Thyroid gland (tissue), 4 donors: ENCODE measurements at places on chromosomes 7 and 10. TPM values are rescaled to one million over a fixed set of nuclear protein-coding genes. Genes with fewer than 3 reads are reported as not detected.

DNA sequence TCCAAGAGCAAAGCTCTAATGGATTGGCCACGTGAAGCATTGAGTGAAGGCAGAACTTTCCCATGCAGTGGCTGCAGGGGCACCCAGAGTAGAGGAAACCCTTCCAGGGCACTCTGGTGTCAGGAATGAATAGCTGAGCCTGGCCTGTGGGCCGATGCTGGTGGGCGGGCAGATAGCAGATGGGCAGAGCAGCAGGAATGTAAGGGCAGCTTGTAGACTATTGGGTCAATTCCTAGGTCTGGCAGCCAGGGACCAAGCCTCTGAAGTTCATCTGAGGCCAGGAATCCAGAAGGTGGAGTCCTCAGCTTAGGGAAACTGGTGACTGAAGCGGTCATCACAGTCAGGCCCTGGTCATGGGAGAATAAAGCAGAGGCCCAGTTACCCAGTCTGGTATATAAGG, 115.4 kb downstream of the TMEM178B start:
- H3K4me3 ChIP-seq = no peak overlapping the region
- H3K4me1 ChIP-seq = peaks cover 4% of the 10 kb centered on the region
- DNase-seq = no peak
- H3K27ac ChIP-seq = no peak overlapping the region
- no peaks in the 10 kb centered on the region for H3K36me3 ChIP-seq

RELN gene
- 21.7 TPM for total RNA-seq

DNA sequence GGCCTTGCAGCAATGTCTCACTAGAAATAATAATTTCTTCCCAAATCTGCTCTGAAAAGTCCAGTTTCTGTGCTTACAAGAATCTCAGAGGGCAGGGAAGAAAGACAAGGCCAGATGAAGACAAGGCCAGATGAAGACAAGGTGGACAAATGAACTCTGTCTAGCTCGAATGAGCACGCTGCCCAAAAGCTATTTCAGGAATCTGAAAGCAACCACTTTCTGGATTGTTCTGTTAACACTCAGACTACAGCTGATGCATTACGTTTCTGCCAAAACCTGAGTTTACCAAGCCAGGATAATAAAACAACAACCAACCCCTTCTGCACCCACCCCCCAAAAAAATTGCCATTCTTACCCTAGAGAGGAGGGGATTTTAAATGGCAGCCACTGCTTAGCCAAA, 1073.6 kb downstream of the SORCS3 start:
- no peak overlapping the region for H3K4me3 ChIP-seq
- no peak for DNase-seq
- H3K4me1 ChIP-seq = no peaks in the 10 kb centered on the region
- no peaks in the 10 kb centered on the region for H3K36me3 ChIP-seq

LIPK gene
- total RNA-seq = not detected

GRCh38 chr10:104690959-104691358, 49.9 kb downstream of the SORCS3 start:
- H3K4me3 ChIP-seq = no peak overlapping the region
- no peak for DNase-seq
- no peaks in the 10 kb centered on the region for H3K27me3 ChIP-seq

DNA sequence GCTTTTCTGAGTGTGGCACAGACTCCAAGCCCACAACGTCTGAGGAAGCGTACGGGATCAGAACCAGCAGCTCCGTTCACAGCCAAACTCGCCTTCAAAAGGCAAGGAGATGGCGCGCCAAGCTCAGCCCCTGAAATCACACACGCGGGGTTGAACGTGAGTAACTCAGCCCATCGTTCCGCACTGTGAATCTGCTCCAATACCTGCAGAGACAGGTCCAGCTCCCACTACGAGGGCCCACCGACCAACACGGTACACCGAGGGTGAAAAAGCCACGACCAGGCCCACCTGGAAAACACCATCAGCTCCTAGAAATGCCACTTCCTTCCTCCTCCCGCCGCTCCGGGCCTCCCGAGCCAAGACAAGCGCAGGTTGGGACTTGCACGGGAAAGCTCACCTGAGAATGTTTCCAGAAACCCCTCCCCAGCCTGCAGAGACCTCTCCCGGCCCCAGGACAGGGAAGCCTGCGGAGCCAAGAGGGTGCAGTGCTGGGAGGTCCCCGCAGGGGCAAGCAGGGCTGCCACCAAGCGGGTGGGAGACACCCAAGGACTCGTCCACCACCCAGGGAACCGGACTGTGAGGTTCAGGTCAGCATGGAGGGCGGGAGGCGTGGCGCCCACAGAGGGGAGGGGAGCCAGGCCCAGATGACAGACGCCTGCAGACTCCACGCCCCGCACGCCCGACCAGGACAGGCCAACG, 93.9 kb upstream of the PDGFA start:
- H3K27me3 ChIP-seq = no peaks in the 10 kb centered on the region
- no peaks in the 10 kb centered on the region for H3K4me1 ChIP-seq
- H3K36me3 ChIP-seq = no peaks in the 10 kb centered on the region
- no peak overlapping the region for H3K4me3 ChIP-seq

DNA sequence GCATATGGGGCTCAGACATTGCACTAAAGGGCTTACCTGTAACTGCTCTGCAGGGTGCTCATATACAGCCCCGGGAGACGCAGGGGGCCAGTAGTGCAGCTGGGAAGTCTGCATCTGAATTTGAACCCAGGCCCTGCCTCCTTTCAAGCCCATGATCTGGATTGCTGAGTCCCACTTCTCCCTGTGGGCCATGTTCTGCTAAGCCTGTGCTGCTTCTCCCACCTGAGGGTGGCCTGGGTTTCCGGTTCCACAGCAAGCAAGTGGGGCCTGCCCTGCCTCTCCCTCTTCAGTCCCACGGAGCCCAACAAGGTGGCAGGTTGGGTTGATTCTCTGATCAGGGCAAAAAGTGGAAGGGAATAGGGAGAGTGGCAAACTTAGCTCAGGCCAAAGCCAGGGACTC, 56.6 kb upstream of the GDF10 start:
- no peaks in the 10 kb centered on the region for H3K27me3 ChIP-seq
- no peak for DNase-seq
- no peak overlapping the region for H3K27ac ChIP-seq
- H3K4me3 ChIP-seq = no peak overlapping the region
- no peaks in the 10 kb centered on the region for H3K4me1 ChIP-seq
- H3K36me3 ChIP-seq = no peaks in the 10 kb centered on the region

DNA sequence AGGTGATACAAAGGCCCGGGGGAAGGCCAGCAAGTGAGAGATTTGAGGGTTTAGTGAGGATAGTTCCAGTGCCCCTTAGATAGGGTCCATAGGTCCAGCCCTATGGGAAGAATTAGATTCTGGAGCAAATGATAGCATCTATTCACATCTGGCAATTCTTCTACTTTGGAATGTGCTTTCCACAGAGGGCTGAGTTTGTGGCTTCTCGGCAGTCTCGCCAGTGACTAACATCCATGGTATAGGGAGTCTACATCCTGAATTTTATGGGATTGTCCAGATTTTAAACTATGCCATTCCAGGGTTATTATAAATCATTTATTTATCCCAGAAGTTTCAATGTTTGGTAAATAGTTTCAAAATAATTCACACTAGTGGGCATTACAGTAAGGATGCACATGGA, 207.3 kb upstream of the ADO start:
- no peaks in the 10 kb centered on the region for H3K27me3 ChIP-seq
- H3K36me3 ChIP-seq = no peaks in the 10 kb centered on the region
- H3K4me3 ChIP-seq = no peak overlapping the region

- H3K27me3 ChIP-seq = peaks cover 54% of the 10 kb centered on the region
- H3K36me3 ChIP-seq = no peaks in the 10 kb centered on the region
- H3K4me3 ChIP-seq = no peak overlapping the region
- no peak for DNase-seq
- no peak overlapping the region for H3K27ac ChIP-seq
- peaks cover 5% of the 10 kb centered on the region for H3K4me1 ChIP-seq
Measured at GRCh38 chr7:35252612-35253459, 1.1 kb downstream of the TBX20 start.

HK1 gene
- total RNA-seq = 231 TPM

GRCh38 chr7:44307905-44308595, 17.3 kb downstream of the CAMK2B start:
- DNase-seq = no peak
- H3K4me1 ChIP-seq = peaks cover 43% of the 10 kb centered on the region
- no peaks in the 10 kb centered on the region for H3K36me3 ChIP-seq
- no peak overlapping the region for H3K4me3 ChIP-seq
- no peaks in the 10 kb centered on the region for H3K27me3 ChIP-seq

DNA sequence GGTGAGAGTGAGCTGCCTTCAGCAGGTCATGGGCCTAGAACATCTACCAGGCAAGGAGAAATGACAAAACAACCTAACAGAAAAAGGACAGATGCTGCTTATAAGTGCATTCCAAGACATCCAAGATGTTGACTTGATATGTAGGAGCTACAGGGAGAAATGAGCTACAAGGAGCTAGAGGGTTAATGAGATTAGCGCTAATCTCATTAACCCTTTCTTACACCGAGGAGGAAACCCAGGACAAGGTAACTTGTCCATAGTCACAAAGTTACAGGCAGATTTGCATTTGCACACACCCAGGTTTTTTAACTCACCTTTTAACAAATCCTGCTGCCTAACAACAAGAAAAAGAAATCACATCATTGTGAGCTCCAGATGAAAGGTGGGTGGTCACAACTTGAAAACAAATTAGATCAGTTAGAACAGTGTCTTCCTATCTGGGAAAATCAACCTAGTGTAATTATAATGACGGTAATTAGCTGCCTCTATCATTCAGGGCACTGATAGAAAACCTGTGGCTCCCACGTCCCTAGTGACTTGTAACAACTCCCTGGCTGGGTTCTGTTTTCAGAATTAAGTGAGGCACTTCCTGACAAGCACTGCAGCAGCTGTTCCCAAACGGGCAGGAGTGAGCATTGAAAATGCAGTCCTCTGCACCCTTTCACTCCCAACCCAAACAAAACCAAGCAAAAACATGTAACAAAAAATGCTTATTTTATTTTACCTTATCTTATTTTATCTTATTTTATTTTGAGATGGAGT, 5.7 kb downstream of the KIAA1549 start:
- H3K4me3 ChIP-seq = no peak overlapping the region
- no peaks in the 10 kb centered on the region for H3K27me3 ChIP-seq
- no peak for DNase-seq
- H3K4me1 ChIP-seq = peaks cover 20% of the 10 kb centered on the region
- H3K36me3 ChIP-seq = no peaks in the 10 kb centered on the region
- H3K27ac ChIP-seq = no peak overlapping the region

- H3K4me1 ChIP-seq = peaks cover 16% of the 10 kb centered on the region
- H3K36me3 ChIP-seq = no peaks in the 10 kb centered on the region
- no peak for DNase-seq
- H3K27ac ChIP-seq = no peak overlapping the region
- no peaks in the 10 kb centered on the region for H3K27me3 ChIP-seq
- H3K4me3 ChIP-seq = no peak overlapping the region
Measured at GRCh38 chr7:90726623-90727022, 130.5 kb downstream of the CDK14 start.

DNA sequence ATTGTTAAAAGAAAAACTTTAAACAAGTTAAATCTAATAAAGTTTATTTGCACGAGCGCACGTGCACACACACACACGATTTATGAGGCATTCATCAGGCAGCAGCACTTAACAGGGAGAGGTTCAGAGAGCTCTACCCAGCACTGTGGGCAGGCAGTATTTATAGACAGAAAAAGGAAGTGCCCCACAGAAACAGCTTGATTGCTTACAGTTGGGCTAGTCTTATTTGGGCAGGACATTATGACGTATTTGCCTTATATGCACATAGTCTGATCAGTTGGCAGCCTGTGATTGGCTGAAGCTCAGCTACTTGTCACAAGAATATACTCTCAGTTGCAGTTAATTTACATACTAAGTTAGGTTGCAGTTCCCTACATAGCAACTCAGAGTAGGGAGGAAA, 1.2 kb upstream of the SDHAF3 start:
- no peaks in the 10 kb centered on the region for H3K36me3 ChIP-seq
- no peaks in the 10 kb centered on the region for H3K27me3 ChIP-seq
- H3K4me3 ChIP-seq = no peak overlapping the region
- DNase-seq = no peak
- peaks cover 7% of the 10 kb centered on the region for H3K4me1 ChIP-seq

- no peaks in the 10 kb centered on the region for H3K36me3 ChIP-seq
- H3K4me3 ChIP-seq = no peak overlapping the region
- no peaks in the 10 kb centered on the region for H3K27me3 ChIP-seq
Measured at GRCh38 chr10:94102436-94102835, 108.7 kb downstream of the PLCE1 start.

- H3K27me3 ChIP-seq = no peaks in the 10 kb centered on the region
- H3K27ac ChIP-seq = no peak overlapping the region
- H3K4me3 ChIP-seq = no peak overlapping the region
- DNase-seq = no peak
Measured at GRCh38 chr10:98920360-98920759, 315.3 kb downstream of the HPSE2 start.

DNA sequence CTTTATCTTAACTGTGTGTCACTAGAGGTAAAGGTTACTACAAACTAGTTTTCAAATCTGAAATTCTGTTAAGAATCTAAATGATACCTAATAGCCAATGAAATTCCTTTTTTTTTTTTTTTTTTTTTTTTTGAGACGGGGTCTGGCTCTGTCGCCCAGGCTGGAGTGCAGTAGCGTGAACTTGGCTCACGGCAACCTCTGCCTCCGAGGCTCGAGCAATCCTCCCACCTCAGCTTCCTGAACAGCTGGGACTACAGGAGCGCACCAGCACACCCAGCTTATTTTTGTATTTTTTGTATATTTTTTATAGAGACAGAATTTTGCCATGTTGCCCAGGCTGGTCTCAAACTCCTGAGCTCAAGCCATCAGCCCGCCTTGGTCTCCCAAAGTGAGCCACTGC, 160.3 kb upstream of the NEBL start:
- DNase-seq = no peak
- H3K4me3 ChIP-seq = no peak overlapping the region
- H3K36me3 ChIP-seq = no peaks in the 10 kb centered on the region
- no peaks in the 10 kb centered on the region for H3K27me3 ChIP-seq
- no peak overlapping the region for H3K27ac ChIP-seq
- peaks cover 11% of the 10 kb centered on the region for H3K4me1 ChIP-seq

SPRN gene
- total RNA-seq = not detected

GRCh38 chr7:133573554-133574265, 320.8 kb downstream of the EXOC4 start:
- no peaks in the 10 kb centered on the region for H3K27me3 ChIP-seq
- H3K4me3 ChIP-seq = no peak overlapping the region
- H3K4me1 ChIP-seq = no peaks in the 10 kb centered on the region
- H3K27ac ChIP-seq = no peak overlapping the region
- no peaks in the 10 kb centered on the region for H3K36me3 ChIP-seq

OLAH gene
- not detected for total RNA-seq

KMT2C gene
- total RNA-seq = 174 TPM

- no peak for DNase-seq
- H3K4me1 ChIP-seq = no peaks in the 10 kb centered on the region
- no peaks in the 10 kb centered on the region for H3K27me3 ChIP-seq
- peaks cover 42% of the 10 kb centered on the region for H3K36me3 ChIP-seq
- no peak overlapping the region for H3K27ac ChIP-seq
Measured at GRCh38 chr10:114856544-114857287, 35.1 kb downstream of the FHIP2A start.

DNA sequence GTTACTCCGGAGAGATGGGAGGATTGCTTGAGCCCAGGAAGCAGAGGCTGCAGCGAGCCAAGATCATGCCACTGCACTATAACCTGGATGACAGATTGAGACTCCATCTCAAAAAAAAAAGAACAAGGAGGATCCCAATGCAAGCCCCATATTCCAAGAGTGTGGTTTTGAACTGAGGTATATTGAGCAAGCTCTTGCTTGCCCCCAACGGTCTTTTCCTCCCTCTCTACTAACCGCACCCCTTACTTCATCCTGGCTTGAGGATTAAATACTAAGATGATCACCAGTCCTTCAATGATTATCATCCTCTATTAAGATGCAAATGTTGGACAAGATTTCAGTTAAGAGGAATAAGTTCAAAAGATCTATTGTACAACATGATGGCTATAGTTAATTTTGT, 12.5 kb upstream of the SRGN start:
- no peaks in the 10 kb centered on the region for H3K36me3 ChIP-seq
- no peak overlapping the region for H3K27ac ChIP-seq
- no peaks in the 10 kb centered on the region for H3K4me1 ChIP-seq
- no peak overlapping the region for H3K4me3 ChIP-seq
